CD4-positive, alpha-beta memory T cell (primary cell): ENCODE measurements at places on chromosomes 5 and 9. TPM values are rescaled to one million over a fixed set of nuclear protein-coding genes. Genes with fewer than 3 reads are reported as not detected.

DNA sequence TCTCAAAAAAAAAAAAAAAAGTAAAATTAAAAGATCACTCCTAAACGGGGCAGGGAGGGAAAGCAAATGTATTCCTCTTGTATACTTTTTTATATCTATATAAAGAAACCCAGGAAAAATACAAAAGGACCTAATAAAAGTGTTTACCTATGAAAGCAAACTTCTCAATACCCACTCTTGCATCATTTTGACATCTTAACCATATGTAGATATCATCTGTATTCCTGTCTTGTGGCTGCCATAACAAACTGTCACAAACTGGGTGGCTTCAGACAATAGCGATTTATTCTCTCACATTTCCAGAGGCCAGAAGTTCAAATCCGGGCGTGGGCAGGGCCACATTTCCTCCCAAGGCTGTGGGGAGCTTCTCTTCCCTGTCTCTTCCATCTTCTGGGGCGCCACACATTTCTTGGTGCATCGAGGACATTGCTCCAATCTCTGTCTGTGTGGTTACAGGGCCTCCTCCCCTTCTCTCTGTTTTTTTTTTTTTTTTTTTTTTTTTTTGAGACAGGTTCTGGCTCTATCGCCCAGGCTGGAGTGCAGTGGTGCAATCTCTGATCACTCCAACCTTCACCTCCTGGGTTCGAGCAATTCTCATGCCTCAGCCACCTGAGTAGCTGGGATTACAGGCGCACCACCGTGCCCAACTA, 58.4 kb upstream of the IL17B start:
- H3K36me3 ChIP-seq = no peaks in the 10 kb centered on the region
- H3K4me3 ChIP-seq = no peak overlapping the region
- DNase-seq = no peak
- peaks cover 10% of the 10 kb centered on the region for H3K4me1 ChIP-seq
- H3K27ac ChIP-seq = no peak overlapping the region
- H3K27me3 ChIP-seq = no peaks in the 10 kb centered on the region

The PCDHB4 gene
- total RNA-seq = not detected

- no peak overlapping the region for H3K27ac ChIP-seq
- H3K36me3 ChIP-seq = no peaks in the 10 kb centered on the region
Measured at GRCh38 chr9:2727966-2728613, 10.8 kb downstream of the KCNV2 start.

The FOXD1 gene
- total RNA-seq = not detected

- no peak overlapping the region for H3K27ac ChIP-seq
- no peak for DNase-seq
- H3K4me1 ChIP-seq = no peaks in the 10 kb centered on the region
Measured at GRCh38 chr9:96721303-96721702, 56.6 kb downstream of the ZNF510 start.

DNA sequence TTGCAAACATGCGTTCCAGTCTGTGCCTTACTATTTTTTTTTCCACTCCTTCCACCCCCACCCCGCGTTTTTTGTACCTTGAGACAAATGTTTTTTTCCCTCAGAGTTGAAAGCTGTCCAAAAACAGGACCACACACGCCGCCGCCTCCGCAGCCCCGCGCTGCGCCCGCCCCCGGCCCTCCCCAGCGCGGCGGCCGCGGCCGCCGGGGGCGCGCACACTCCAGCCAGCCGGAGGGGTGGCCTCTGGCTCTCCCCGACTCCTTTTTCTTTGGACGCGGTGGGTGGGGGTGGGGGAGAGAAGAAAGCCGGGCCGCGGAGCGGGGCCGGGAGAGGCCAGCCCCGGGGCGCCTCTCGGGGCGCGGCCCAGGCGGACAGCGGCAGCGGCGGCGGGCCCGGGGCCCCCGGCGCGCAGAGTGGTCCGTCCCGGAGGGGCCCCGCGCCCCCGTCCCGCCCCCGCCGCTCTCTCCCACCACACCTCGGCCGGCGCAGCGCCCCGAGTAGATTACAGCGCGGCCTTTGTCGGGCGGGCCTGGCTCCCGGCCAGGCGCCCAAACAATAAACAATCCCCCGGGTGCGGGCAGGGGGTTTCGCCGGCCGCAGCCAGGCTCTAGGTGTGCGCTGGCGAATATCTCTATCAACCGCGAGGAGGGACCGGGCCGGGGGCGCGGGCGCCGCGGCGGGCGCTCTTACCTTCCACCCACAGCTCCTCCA, 10.9 kb downstream of the PTCH1 start:
- H3K4me3 ChIP-seq = peak overlapping the region; percentile 82
- peaks cover 47% of the 10 kb centered on the region for H3K4me1 ChIP-seq
- peak; percentile 51 for DNase-seq
- H3K36me3 ChIP-seq = no peaks in the 10 kb centered on the region

DNA sequence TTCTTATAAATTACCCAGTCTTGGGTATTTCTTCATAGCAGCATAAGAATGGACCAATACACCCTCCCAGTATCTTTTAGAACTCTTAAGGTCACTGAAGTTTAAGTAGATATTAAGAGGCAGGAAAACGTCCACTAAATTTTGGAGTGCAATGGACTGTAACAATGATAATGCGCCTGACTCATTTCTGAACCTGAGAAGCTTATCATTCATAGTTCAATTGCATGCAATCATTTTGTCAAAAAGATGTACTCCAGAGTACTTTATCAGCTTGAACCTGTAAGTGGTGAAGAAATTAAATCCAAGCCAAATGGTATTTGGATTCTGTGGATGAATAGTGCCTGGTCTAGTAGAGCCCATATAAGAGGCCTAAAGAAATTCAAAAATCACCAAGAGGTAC, 196.5 kb upstream of the CDH9 start:
- no peak overlapping the region for H3K4me3 ChIP-seq
- H3K27ac ChIP-seq = no peak overlapping the region
- no peaks in the 10 kb centered on the region for H3K4me1 ChIP-seq
- no peaks in the 10 kb centered on the region for H3K36me3 ChIP-seq
- H3K27me3 ChIP-seq = no peaks in the 10 kb centered on the region
- no peak for DNase-seq

The C1QTNF2 gene
- not detected for total RNA-seq

The PFN3 gene
- not detected for total RNA-seq
